AG08396 (cell line): ENCODE measurements at places on chromosomes 1 and 21.

DNA sequence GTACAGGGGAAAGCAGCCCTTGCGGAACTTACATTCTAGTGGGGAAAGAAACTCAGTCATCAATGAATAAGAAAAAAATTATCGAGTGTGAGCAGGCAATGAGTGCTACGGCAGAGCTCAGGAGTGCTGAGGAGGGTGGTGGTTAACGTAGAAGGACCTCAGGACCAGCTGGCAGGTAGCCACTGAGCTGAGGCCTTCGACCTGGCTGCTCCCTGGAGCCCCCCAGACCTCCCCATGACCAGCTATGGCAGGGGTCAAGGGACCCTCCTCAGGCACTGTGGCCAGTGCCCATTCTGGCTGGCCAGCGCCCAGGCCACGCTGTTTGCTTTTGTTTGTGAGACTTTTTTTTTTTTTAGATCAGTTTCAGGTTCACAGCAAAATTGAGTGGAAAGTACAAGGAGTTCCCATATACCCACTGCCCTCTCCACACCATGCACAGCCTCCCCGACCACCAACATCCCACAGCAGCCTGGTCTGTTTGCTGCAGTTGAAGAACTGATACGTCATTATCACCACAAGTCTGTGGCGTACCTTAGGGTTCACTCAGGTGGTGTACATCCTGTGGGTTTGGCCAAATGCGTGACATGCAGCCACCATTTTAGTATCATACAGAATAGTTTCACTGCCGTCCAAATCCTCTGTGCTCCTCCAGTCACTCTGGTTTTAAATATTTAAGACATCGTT, 11.8 kb upstream of the TTC22 start:
- DNase-seq = no peak

DNA sequence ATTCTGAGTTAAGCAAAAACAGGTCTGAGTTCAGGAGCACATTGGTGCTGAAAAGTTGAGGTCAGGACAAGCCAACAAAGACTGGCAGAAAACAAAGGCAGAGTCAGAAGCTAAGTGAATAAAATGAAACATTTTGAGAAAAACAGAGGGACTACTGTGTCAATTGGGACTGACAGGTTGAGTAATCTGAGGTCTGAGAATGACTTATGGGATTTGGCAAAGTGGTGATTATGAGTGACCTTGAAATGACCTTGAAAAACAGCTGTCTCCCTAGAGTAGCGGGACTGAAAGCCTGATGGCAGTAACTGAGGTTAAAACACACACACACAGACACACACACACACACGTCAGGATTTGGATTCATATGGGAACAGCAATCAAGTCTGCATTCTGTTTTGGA, 8.8 kb upstream of the COG2 start:
- no peak for DNase-seq

- DNase-seq = no peak
These were observed 24.0 kb downstream of the COQ8A start for GRCh38 chr1:226964068-226964425.

- no peak for DNase-seq
These were observed 17.1 kb downstream of the ADAMTS5 start for GRCh38 chr21:26949830-26950229.

GRCh38 chr1:245105815-245106410, 48.9 kb upstream of the KIF26B start:
- no peak for DNase-seq

GRCh38 chr1:103106426-103107341, 1.6 kb downstream of the COL11A1 start:
- peak; percentile 66 for DNase-seq

- DNase-seq = no peak
These were observed 37.4 kb downstream of the PAX7 start for GRCh38 chr1:18668046-18668445.
